ENCODE measurements at places on chromosomes 4 and X. TPM values are rescaled to one million over a fixed set of nuclear protein-coding genes. Genes with fewer than 3 reads are reported as not detected.

DNA sequence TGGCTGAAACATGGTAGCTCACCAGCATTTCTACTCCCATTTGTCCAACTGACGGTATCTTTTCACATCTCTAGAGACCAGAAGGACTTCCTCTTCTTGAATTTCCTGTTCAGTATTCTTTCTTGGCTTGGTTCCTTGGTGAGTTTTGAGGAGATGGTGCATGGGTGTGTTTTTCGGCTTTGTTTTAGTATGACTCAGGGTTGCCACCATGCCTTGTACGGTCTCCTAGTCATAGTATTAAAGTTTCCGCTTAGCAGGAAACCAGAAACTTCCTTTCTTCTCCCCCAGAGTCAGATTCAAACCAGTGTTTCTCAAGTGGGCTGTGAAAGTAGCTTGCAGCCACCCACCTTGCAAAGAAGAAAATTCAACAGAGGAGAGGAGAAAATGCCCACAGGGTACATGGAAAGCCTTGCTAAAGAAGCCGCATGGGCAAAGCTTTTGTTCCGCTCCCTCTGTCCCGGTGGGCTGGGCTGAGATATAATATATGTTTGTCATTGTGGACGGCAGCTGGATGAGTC, 5.7 kb downstream of the CD99 start:
- DNase-seq, result peak; percentile 67
- H3K27me3 ChIP-seq, result no peaks in the 10 kb centered on the region
- H3K4me3 ChIP-seq, result peak overlapping the region; percentile 79
- peaks cover 31% of the 10 kb centered on the region for H3K36me3 ChIP-seq
- H3K4me1 ChIP-seq, result peaks cover 81% of the 10 kb centered on the region

DNA sequence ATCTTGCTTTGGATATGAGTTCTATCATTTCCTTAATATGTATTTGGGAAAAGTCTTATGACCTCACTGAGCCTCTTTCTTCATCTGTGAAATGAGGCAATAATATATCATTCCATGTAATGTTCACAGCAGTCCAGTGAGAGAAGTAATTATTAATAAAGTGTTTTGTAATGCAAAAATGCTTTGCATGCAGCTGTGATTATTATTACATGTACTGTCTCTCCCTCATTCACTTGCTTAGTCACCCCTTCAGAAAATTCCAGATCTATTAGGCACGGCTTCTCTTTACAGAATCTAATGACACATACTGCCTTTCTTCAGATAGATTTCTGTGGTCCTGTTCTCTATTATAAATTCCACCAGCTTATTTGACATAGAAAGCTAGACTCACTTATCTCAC, 53.5 kb upstream of the FGF13 start:
- H3K4me1 ChIP-seq, result no peaks in the 10 kb centered on the region
- H3K27ac ChIP-seq, result no peak overlapping the region
- no peak for DNase-seq
- H3K36me3 ChIP-seq, result no peaks in the 10 kb centered on the region
- no peak overlapping the region for H3K4me3 ChIP-seq

- DNase-seq, result peak; percentile 84
- peak within 1 kb of the TSS; percentile 88 for H3K4me3 ChIP-seq
- H3K27me3 ChIP-seq, result no peaks in the 10 kb centered on the region
Measured at GRCh38 chrX:47581731-47582647, at the start of gene TIMP1. Gene TIMP1 (plus strand): TSS chrX:47582436. CDS start chrX:47583416, 980 bp downstream.

The SPANXD gene
- not detected for total RNA-seq

The F9 gene
- not detected for total RNA-seq

DNA sequence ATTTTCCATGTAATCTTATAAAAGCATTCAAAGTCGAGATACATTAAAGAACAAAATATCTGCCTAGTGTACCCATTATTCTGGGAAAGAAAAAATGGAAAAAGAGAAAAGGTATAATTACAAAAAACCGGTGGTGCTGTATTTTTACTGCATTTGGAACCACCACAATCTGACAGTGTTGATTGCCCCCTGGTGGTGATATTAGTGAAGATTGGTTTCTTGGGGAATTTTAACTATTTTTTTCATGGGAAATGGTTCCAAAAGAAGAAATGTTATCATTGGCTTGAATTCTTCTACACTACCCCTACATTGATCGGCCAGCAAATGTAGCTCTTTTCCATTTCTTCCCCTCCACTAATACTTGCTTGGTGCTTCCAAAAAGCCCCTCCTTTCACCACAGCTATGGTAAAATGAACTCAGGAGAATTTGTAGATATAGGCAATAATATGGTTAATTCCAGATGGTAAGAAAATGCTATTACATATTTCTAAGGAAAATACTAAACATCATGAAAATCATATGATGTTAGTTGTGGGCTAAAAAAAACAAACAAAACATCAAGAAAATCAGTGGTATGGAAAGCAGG, 50.0 kb downstream of the COX18 start:
- H3K36me3 ChIP-seq, result no peaks in the 10 kb centered on the region
- no peak overlapping the region for H3K27ac ChIP-seq
- peaks cover 2% of the 10 kb centered on the region for H3K4me1 ChIP-seq
- no peak overlapping the region for H3K4me3 ChIP-seq

DNA sequence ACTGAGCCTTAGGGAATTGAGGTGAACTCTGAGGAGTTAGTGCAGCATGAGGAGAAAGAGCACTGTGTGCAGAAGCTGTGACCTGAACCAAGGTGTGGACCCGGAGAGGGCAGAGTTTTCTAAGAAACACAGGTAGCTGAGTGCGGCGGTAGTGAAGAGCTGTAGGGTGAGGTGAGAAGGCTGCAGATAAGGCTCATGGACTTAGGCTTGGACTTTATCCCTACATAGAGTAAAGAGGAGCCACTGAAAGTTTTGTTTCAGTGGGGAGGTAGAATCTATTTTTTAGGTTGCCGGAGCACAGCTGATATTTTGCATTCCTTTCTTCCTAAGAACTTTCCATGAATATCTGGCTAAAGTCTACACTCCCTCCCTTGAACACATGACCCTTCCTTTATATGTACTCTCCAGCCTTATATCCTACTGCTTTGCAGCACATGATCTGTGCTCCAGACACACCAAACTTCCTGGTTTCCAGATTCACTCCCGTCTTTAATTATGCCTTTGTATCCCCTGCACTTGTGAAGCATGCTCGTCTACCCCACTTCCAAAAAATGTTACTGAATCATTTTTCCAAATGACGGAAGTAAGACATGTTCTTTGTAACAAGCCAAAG, 10.6 kb upstream of the PGRMC2 start:
- peaks cover 3% of the 10 kb centered on the region for H3K4me1 ChIP-seq
- H3K27ac ChIP-seq, result no peak overlapping the region
- no peak for DNase-seq

DNA sequence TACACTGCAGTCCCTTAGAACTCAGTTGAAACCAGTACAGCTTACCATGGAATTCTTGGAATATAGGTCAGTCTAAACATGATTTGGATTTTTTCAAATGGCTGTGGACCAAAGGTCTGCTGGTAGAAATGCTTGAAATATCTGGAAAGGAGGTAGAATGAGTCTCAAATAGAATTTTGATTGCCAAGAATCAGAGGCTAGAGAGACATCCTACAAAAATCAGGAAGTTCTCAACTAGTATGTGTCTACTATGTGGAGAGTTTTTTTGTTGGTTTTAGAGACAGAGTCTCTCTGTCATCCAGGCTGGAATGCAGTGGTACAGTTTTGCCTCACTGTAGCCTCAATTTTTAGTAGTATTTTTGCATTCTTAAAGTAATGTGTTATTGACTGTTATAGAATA, 53.6 kb downstream of the PAQR3 start:
- H3K4me1 ChIP-seq, result no peaks in the 10 kb centered on the region
- H3K36me3 ChIP-seq, result no peaks in the 10 kb centered on the region
- H3K4me3 ChIP-seq, result no peak overlapping the region
- H3K27ac ChIP-seq, result no peak overlapping the region
- no peaks in the 10 kb centered on the region for H3K27me3 ChIP-seq
- no peak for DNase-seq

The TMEM31 gene
- not detected for total RNA-seq

DNA sequence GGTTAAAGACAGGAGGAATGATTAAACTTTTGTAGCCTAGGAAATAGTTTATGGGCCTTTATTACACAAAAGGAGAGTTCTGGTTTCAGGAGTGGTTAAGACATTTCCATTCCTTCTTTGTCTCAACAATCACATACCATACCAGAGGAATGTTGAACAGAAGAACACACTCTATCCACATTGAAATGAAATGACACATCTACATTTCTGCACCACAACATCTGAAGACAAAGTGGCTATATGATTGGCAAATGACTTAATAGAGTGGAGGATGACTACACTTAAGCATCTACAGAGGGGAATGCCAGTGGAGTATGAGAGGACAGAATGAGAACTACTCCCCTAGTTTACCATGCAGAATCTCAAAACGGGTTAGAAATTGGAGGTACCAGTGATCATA, 8.0 kb downstream of the CYP2U1 start:
- H3K4me3 ChIP-seq, result no peak overlapping the region
- no peaks in the 10 kb centered on the region for H3K36me3 ChIP-seq
- peaks cover 12% of the 10 kb centered on the region for H3K4me1 ChIP-seq

- H3K36me3 ChIP-seq, result no peaks in the 10 kb centered on the region
- H3K4me1 ChIP-seq, result no peaks in the 10 kb centered on the region
- H3K27ac ChIP-seq, result no peak overlapping the region
Measured at GRCh38 chr4:157245351-157245750, 24.8 kb downstream of the GRIA2 start.

DNA sequence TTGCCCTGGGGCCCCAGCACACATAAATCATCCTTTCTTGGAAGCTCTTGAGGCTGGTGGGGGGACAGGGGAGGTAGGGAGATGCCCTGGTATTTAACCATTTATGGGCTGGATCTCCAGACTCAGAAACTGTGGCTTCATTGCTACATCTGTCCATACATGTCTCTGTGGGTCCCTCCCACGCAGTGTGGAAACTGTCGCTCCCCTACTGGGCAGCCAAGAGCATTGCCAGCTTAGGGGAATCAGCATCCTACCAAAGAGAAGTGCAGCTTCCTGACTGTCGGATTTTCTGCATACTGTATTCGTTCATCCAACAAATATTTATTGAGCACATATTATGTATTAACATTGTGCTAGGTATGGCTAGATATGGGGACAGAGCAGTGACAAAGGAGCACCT, 3.7 kb downstream of the GRIPAP1 start:
- H3K27ac ChIP-seq, result no peak overlapping the region
- peaks cover 38% of the 10 kb centered on the region for H3K4me1 ChIP-seq
- H3K4me3 ChIP-seq, result no peak overlapping the region
- no peaks in the 10 kb centered on the region for H3K27me3 ChIP-seq
- DNase-seq, result no peak

DNA sequence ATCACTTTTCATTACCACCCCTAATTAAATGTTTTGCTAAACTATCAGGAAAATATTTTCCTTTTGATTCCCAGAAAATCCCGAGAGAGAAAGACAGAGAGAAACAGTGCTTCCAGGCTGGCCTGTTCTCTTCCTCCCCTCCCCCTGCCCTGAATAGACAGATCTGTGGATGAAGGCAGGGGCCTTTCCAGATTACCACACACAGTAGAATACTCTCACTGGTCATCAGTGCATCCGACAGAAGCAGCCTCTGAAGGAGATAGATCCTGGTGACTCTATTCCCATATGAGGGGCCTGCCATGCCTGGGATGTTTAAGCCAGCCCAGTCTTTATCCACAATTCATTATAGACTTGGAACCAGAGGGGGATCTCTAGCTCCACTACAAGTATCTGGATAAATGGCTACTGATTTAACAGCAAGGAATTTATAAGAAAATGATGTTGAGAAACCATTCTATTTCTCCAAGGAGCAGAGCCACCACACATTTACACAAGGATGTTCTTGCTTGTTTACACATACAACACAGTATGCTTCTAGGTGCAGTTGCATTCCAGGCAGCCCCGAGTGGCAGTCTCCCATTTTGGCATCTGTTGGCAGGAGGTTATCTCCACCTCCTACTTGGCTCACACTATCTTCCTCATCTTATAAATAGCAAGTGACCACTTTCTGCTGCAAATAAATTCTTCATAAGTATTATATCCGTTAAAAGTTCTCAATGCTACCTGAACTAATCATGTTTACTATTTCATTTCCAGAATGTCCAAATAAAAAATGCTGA, 115.8 kb downstream of the HS6ST2 start:
- H3K4me3 ChIP-seq, result no peak overlapping the region
- H3K27me3 ChIP-seq, result no peaks in the 10 kb centered on the region
- no peak for DNase-seq
- no peaks in the 10 kb centered on the region for H3K36me3 ChIP-seq
- H3K27ac ChIP-seq, result no peak overlapping the region

- H3K36me3 ChIP-seq, result peaks cover 7% of the 10 kb centered on the region
- H3K27ac ChIP-seq, result peak within 1 kb of the TSS; percentile 89
- peak within 1 kb of the TSS; percentile 93 for H3K4me3 ChIP-seq
- H3K27me3 ChIP-seq, result peaks cover 10% of the 10 kb centered on the region
- peaks cover 18% of the 10 kb centered on the region for H3K4me1 ChIP-seq
Measured at GRCh38 chr4:185142912-185143600, at the start of gene SLC25A4. Gene SLC25A4 (plus strand): TSS chr4:185143266. CDS start chr4:185143373, 107 bp downstream.

DNA sequence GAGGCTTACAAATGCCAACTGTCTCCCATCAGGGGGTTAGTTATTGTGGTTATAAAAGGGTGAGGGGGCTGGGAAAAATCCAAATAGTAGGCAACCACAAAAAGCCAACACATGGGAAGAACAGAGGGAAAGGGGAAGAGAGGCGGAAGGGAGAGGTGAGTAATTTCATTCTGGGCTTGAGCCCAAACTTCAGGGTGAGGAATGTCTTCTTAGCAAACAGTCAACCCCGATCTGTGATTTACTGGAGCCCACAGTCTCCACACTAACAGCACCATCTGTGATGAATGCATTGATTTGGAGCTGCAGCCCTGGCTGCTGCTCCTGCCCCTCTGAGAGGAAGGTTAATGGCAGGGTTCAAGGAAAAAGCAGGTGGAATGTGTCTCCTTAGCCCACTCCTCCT, 162.2 kb upstream of the GPR101 start:
- H3K27ac ChIP-seq, result no peak overlapping the region
- H3K36me3 ChIP-seq, result no peaks in the 10 kb centered on the region
- no peak for DNase-seq
- peaks cover 2% of the 10 kb centered on the region for H3K27me3 ChIP-seq

DNA sequence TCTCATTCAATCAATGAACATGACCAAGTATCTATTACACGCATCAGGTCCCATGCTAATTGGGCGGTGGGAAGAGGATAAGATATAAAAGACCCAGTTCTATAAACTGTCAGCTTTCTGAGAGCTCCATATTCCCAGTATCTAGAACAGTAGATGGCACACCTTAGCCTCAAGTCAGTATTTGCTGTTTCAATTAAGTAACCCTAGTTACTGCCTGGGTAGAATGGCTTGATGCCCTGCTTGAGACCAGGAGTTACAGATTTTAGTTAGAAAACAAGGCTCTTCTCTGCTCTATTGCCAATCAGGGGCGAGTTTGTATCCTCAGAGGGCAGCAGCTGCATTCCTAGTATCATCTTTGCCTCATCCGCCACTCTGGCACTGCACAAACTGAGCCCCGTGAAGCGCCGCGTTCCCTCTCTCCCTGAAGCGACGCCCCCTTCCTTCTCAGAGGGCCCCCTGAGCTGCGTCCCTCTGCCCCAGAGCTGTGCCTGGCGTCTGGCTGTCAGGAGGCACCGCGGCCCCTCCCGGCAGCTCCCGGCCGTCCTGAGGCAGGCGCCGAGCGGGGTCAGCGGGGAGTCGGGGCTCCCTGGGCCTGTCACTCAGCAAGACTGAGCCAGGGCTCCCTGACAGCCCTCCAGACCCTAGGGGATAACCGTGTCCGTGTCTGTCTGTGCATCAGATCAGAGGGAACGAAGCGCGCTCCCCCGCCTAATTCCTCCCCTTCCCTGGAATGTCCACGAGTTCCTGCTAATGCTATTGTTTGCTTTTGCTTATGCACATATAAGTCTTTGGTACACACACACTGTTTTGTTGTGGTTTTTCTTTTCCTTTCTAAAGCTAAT, 212.4 kb upstream of the TTC29 start:
- DNase-seq, result no peak
- no peak overlapping the region for H3K4me3 ChIP-seq
- no peak overlapping the region for H3K27ac ChIP-seq
- peaks cover 22% of the 10 kb centered on the region for H3K27me3 ChIP-seq

The PSAPL1 gene
- total RNA-seq, result not detected

GRCh38 chrX:125005863-125006262, 313.8 kb upstream of the TEX13C start:
- no peaks in the 10 kb centered on the region for H3K4me1 ChIP-seq
- no peak overlapping the region for H3K4me3 ChIP-seq
- no peak overlapping the region for H3K27ac ChIP-seq
- no peaks in the 10 kb centered on the region for H3K36me3 ChIP-seq
